Stimulated activated CD4-positive, alpha-beta T cell treated with anti-CD3 and anti-CD28 coated beads, Interleukin-1b, Interleukin-23, amount 100 ng/mL, for 1 hour (primary cell): ENCODE measurements at places on chromosomes 6 and 20.

- no peak for DNase-seq
Observed at GRCh38 chr6:11009353-11009752, 34.8 kb downstream of the ELOVL2 start.

DNA sequence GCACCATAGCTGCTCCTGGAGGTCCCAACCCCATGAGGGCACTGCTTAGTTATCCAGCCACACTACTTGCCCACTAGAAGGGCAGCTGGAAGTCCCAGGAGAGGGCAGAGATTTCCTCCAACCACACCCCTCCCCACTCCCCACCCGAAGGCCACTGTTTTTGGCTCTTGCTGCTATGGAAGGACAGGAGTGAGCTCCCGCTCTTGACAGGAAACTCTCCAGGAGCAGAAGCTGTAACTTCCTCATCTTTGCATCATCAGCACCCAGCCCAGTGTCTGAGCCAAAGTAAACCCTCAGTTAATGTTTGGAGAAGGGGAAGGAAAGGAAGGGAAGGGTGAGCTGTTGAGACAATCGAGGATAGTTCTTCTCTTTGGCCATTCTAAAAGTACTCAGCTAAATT is 120.7 kb downstream of the MTFR2 start:
- no peak for DNase-seq

DNA sequence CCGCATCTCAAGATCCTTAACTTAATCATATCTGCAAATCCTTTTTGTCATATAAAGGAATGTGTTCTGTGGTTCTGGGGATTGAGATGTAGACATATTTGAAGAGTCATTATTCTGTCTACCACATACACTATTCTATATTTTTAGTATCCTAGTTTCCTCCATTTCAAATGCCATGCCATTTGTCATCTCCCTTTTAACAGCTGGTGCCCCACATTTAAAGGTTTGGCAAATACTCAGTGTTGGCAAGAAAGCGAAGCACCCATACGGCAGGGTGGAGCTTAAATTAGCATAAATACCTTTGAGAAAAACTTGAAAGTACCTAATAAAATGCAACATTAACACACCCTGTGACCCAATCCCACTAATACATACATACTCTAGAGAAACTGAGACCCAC is 31.7 kb downstream of the PAK5 start:
- DNase-seq, result no peak

DNA sequence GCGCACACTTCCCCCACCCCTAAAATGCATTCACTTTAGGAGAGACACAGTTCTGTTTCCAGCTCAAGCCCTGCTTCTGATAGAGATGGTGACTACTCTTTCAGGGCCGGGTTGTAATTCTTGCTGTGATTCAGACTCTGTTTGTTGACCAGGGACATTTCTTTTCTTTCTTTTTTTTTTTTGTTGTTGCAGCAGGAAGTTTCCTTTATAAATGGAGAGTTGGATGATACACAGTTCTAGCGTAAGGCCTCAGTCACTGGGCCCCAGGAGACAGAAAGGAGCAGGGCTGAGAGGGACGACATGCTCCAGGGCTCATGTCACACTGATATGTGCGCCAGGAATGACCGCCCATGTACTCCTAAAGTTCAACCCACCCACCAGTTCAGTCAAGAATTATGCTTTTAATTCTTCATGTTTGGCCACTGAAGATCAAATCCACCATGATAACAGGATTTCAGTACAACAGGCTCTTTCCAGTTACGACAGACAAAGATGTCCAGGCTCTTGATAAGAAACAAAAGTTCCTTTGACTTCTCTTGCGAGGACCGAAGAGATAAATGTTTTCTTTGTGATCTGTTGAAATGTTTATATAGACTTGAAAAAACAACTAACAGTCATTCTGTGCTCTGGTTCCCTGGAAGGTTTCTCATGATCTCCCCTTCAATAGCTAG is 142.5 kb downstream of the CD164 start:
- DNase-seq, result no peak

- DNase-seq, result no peak
Observed at GRCh38 chr20:34262488-34263288, 21.5 kb downstream of the ASIP start.

GRCh38 chr20:57829805-57830514 is 120.1 kb upstream of the PMEPA1 start:
- DNase-seq, result no peak

DNA sequence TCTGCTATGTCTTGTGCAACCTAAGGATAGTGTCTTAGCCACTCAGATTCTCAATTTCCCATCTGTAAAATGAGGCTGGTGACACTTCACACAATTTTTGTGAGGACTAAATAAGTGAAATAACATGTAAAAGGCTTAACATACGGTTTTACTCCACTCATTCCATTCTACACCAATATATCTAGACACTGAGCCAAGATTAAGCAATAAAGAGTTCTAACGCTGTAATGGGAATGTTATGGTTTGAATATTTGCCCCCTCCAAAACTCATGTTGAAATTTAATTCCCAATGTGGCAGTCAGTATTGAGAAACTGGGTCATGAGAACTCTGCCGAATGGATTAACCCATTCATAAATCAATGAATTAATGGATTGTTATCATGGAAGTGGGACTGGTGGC is 301.0 kb downstream of the HACE1 start:
- no peak for DNase-seq

GRCh38 chr6:4134841-4135664 is at the start of gene ECI2:
Gene ECI2 (minus strand): TSS chr6:4135575. CDS start chr6:4135560, 15 bp downstream.
- DNase-seq, result peak; percentile 4

DNA sequence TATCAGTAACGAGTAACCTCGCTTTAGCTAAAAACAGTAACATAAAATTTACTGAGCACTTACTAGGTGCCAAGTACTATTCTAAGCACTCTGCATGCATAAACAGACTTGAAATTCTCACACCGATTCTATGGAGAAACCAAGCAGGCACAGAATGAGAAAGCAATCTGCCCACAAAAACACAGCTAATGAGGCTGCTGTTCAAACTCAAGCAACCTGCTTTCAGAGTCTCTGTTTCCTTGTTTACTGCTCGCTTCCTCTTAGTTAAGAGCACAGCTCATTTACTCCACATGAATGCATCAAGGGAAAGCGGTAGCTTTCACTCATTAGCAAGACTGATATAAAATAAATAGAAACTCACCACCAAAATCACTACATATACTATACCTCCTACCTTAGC is 37.4 kb downstream of the PRKN start:
- DNase-seq, result no peak
